ENCODE measurements at places on chromosomes 7 and 10. TPM values are rescaled to one million over a fixed set of nuclear protein-coding genes. Genes with fewer than 3 reads are reported as not detected.

Gene PAX2
- total RNA-seq = 0.17 TPM

Gene CYP3A7
- total RNA-seq = not detected

Gene EEPD1
- 47.4 TPM for total RNA-seq

Gene UCMA
- total RNA-seq = not detected

Gene SH3PXD2A
- 1.7 TPM for total RNA-seq

Gene LRRC4
- total RNA-seq = not detected

Gene ANKIB1
- 23.5 TPM for total RNA-seq

Gene KAZALD1
- 2.8 TPM for total RNA-seq

Gene LEP
- total RNA-seq = not detected

Gene CHCHD1
- total RNA-seq = 72.9 TPM

Gene WDR91
- total RNA-seq = 8.4 TPM

Gene PROSER2
- 34.3 TPM for total RNA-seq

Gene GIMAP2
- total RNA-seq = not detected

Gene OGA
- total RNA-seq = 66.6 TPM

Gene C10orf143
- 0.69 TPM for total RNA-seq

Gene ACBD7
- total RNA-seq = 0.85 TPM

Gene VAX1
- 1.3 TPM for total RNA-seq

Gene SAMD9L
- total RNA-seq = 1.4 TPM

Gene NRP1
- total RNA-seq = 109 TPM

Gene ARMH3
- total RNA-seq = 12.3 TPM

Gene H2AZ2
- 258 TPM for total RNA-seq

Gene ETV1
- 3.6 TPM for total RNA-seq

Gene XPNPEP1
- 34.0 TPM for total RNA-seq

Gene PRR15
- 1.5 TPM for total RNA-seq

Gene CADPS2
- 0.12 TPM for total RNA-seq

Gene TBC1D12
- total RNA-seq = 4.6 TPM

Gene STEAP4
- total RNA-seq = 0.01 TPM

Gene CALCR
- not detected for total RNA-seq

Gene ZNF239
- 2.5 TPM for total RNA-seq

Gene LBX1
- not detected for total RNA-seq

Gene CCDC172
- not detected for total RNA-seq

Gene KCNH2
- total RNA-seq = 0.51 TPM

Gene AGK
- total RNA-seq = 26.8 TPM

Gene LAMB1
- 144 TPM for total RNA-seq

Gene ZNF777
- total RNA-seq = 18.6 TPM

Gene SMIM30
- 34.9 TPM for total RNA-seq

Gene COMMD3
- total RNA-seq = 47.8 TPM

Gene SLC39A12
- not detected for total RNA-seq

Gene NME8
- not detected for total RNA-seq

Gene SPDYE6
- total RNA-seq = not detected

Gene TRIM50
- not detected for total RNA-seq

Gene AKR1D1
- not detected for total RNA-seq

Gene SEMA4G
- total RNA-seq = 7.2 TPM

Gene FAM25G
- total RNA-seq = not detected

Gene NKX1-2
- total RNA-seq = 0.04 TPM

Gene SPDYE1
- total RNA-seq = not detected

Gene PPP1R17
- not detected for total RNA-seq

Gene ITPRIP
- 81.7 TPM for total RNA-seq

Gene PLAU
- 163 TPM for total RNA-seq

Gene STK32C
- 44.3 TPM for total RNA-seq

Gene GIMAP4
- total RNA-seq = not detected

Gene BBIP1
- 50.2 TPM for total RNA-seq

Data from A549 treated with DMSO at 1 μM for 4 hours (cell line).